ENCODE measurements at places on chromosomes 12 and 14.

GRCh38 chr12:59708484-59708883 is 112.7 kb downstream of the SLC16A7 start:
- DNase-seq, result no peak

DNA sequence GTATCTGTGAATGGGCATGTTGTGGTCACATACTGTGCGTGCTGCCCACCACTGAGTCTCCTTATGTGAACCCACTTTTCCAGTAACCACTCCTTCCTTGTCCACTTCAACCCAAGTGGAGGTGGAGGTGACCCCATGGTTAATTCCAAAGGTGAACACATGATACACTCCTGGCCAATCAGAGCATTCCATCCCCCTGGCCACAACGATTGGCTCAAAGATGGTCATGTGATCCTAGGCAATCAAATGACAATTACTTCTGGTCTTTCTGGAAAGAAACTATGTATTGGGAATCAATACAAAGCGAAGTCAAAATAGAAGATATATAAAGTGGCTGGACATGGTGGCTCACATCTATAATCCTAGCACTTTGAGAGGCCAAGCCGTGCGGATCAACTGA is 20.2 kb upstream of the CCDC60 start:
- DNase-seq, result no peak

DNA sequence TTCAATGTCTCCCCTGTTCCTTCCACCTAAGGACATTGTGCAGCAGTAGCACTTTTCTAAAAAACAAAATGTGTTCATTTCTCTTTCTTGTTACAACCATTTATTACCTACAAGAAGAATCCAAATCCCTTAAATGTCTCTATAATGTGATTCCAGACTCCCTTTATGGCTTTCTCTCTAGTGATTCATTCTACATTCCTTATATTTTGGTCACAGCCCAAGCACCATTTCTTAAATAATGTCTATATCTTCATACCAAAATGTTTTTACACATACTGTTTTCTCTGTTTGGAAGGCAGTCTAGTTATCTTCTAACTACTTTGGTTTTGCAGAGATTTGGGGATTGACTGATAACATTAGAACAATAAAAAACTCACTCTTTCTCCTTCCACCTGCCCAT is 1037.3 kb upstream of the FLRT2 start:
- DNase-seq, result no peak

GRCh38 chr14:90760591-90761316 is 55.5 kb downstream of the TTC7B start:
- no peak for DNase-seq

DNA sequence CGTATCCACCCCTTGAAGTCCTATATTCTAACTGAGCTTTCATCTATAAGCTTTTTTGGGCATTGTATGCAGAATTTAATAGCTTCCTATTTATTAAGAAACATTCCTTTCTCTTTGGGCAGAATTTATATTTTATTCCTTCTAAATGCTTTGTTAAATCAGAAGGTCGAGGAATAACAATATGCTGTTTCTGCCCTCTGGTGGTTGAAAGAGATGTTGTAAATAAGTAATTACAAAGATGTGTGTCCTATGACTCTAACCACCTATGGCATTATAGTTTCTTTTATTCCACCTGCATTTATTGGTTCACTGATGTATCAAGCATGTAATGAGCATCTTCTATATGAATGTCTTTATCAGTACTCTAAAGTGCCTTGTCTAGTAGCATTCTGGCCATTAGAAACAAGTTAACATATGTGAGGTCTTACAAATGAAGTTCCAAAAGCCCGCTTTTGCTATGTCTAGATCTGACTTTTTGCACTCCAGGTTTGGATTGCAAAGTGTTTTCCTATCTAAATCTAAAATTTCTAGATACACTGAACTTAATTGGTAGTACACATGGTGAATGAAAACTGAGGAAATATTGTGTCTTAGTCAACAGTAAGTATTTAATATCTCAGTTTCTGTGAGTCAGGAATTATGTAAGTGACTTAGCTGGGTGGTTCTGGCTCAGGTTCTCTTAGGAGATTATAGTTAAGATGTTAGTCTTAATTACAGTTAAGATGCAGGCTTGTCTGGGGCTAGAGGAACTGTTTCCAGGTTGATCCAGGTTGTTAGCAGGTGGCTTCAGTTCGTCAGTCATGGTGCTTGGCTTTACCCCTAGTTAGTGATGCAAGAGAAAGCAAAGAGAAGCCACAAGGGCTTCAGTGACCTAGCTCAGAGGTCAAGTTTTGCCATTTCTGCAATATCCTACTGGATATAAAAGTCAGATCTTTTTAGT is 57.5 kb downstream of the PLEKHA5 start:
- no peak for DNase-seq

- no peak for DNase-seq
Measured at GRCh38 chr14:58327019-58327418, 28.7 kb downstream of the ARID4A start.

All from effector memory CD8-positive, alpha-beta T cell (primary cell).